ENCODE measurements at places on chromosomes 6 and 20.

DNA sequence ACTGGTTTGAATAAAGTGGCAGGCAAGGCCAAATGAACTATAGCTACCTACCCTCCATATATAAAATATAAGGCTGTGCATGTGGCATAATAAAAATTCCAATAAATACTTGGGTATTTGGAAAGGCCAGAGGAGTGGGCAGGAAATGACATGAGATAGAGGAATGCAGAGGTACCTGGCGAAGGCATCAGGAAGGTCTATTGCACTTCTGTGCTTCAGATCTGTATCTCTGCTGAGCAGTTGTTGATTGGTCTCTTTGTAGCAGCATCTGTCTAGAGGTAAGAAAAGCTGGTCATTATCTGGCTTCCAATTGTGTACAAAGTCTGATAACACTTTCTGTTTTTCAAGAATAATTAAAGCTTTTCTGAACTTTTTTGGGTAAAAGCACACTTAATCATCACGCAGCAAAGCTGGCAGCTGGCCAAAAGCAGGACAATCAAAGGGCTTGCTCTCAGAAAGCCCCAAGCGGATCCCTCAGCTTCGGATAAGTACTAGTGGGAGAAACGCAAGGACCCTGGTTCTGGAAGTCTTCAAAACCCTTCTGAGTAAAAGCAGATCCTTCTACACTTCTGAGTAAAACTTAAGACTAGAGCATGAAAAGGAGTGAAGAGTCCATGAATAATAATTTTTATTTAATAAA, 120.1 kb upstream of the TCF21 start:
- no peak for DNase-seq

GRCh38 chr6:15658181-15658744, 4.6 kb downstream of the DTNBP1 start:
- DNase-seq: no peak

DNA sequence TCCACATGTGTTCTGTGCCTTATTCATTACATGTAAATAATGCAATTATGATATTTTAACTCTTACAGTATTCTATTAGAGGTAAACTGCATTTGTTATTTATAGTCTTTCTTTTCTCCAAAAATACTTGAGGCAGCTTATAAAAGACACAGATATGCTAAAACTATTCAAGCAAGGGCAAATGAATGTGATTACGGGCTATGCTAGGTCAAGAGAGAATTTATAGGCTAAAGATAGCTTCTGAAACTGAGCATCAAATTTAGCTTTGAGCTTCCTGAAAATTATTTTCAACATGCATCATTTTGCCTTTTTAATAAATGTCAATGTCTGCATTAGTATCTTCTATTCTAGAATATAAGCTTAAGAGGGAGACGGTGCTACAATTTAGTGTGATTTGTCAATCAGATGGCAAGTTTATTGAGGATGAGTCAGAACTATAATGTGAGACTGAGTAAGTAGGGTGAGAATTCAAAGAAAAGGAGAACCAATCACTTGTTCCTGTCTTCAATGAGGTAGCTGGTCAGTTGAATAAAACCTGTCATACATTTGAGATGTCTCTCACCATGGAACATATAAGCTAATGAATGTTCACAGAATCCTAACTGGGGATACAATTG, 669.4 kb upstream of the CITED2 start:
- no peak for DNase-seq

DNA sequence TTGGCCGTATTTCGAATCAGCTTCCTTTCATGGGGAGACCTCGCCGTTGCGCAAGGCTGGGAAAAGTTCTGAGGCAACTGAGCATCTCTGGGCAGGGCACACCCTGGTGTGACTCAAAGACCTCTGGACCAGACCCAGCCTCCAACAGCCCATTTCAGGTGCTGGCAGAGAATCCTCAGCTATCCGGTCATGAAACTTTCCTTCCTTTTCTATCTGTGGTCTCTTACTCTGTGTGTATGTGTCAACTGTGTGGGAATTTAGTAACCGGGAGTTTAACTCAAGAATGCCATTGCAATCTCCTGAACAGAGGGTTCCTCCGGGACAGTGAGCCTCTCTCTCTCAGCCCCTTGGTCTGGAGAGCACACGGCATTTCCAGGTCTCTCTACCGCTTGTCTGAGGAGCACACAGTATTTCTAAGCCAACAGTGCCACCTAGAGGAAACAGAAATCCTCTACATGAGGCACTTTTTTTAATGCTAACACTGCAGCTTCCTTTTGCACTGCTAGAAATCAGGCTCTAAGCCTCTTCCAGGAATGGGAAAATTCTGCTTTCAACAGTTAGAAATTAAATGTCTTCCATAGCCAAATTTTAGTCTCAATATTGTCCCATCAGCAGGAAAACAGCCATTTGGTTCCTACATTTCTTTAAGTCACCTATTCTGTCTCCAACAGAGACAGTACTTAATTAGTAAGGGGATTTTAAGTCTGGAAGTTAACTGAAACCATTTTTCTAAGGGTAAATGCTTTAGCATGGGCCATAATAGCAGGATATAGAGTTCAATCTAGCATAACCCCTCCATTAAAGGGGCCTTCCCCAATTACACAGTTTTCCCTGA, 32.7 kb downstream of the PLN start:
- no peak for DNase-seq

DNA sequence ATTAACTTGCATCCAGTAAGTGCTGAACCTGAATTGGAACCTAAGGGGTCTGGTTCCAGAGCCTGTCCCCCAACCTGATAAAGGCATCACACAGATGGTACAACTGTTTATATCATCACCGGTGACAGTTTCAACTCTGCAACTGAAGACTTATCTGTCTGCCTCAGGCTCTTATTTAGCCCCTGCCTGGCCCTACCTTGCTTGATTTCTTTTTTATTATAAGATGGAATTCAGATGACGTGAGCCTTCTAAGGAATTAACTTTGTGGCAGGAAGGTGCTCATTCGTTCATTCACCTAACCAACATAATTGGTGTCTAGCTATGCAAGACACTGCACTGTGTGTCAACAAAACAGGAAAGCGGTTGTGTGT, 175.0 kb downstream of the BCAS1 start:
- no peak for DNase-seq

DNA sequence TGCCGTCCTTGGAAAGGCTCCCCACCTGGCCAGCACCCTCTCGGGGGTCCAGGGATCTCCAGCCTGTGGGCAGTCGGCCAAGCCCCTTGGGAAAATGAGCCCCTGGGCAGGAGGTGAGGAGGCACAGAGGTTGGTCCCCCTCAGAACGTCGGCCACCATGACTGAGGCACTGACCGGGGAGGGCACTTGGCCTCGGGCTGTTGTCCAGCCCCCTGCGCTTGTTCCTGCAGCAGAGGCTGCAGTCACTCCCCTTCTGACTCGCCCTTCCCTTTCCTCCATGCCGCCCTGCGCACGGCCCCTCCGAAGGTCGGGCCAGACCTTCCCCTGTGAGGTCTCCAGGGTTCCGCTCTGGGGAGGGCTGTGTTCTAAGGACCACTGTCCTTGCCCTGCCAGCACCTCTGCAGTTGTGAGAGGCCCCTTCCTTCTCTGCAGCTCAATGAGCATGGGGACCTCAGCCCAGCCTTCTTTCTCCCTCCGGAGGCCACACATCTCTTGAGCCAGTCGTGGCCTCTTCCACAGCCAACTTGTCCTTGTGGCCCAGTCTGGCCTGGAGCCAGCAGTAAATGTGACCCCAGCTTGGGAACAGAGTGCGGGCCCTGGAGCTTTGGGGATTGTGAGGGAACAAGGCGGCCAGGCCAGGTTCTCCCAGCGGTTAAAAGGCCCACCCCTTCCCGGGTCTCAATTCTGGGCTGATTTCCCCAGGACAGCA, 195.5 kb downstream of the DLL1 start:
- no peak for DNase-seq

DNA sequence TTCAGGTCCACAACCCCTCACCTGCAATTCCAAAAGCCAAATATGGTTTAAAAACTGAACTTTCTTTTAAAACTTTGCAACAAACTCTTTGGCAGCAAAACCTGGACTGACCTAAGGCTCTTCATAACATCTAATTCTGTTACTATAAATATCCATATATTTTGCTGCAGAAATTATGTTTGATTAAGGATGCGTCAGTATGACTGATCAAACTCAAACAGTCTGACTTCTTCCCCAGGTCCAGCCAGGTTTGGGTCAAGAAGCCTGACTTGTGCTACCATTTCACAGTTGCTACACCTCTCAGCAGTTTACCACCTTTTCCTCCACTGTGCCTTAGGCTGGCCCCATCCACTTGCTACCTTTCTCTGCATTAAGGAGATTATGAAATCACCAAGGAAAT, 127.0 kb upstream of the DUSP22 start:
- no peak for DNase-seq

GRCh38 chr6:148464319-148465010, 121.8 kb downstream of the SASH1 start:
- peak; percentile 29 for DNase-seq

- no peak for DNase-seq
Observed at GRCh38 chr6:42193491-42193894, 1.3 kb downstream of the GUCA1B start.

- no peak for DNase-seq
Observed at GRCh38 chr20:60648556-60648955, 603.5 kb upstream of the CDH4 start.

DNA sequence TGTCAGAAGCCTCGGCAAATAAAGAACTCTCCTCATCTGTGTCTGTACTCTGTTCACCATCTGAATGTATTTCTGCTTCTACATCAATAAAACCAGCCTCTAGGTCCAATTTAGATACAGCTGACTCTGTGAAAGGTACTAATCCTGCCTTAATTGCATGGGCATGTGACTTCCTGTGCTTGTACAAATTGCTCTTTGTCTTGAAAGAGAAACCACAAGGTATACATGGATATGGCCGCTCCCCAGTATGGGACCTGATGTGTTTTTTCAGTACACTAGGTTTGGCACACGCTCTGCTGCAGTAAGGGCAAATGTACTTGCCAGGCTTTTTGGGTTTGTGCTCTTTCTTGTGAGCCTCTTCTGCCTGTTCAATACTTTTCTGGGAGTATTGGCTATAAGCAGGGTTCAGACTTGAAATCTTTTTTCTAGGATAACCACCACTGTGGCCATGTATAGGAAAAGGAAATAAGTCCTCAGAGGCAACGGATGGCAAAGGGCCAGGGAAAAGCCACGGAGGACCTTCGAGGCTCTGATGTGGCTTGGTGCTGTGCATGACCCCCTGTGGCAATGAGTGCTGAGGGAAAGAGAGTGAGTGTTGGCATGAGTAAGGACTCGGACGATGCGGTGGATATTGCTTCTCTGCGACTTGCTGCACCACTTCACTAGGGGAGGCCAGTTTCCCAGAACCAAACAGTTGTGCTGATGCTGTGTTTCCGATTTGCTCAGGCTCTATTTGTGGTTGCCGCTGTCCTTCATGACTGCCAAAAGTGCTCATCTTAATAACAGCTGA, 170.9 kb downstream of the HIVEP2 start:
- DNase-seq: no peak

GRCh38 chr6:18962361-18962905, 575.3 kb downstream of the RNF144B start:
- DNase-seq: no peak

DNA sequence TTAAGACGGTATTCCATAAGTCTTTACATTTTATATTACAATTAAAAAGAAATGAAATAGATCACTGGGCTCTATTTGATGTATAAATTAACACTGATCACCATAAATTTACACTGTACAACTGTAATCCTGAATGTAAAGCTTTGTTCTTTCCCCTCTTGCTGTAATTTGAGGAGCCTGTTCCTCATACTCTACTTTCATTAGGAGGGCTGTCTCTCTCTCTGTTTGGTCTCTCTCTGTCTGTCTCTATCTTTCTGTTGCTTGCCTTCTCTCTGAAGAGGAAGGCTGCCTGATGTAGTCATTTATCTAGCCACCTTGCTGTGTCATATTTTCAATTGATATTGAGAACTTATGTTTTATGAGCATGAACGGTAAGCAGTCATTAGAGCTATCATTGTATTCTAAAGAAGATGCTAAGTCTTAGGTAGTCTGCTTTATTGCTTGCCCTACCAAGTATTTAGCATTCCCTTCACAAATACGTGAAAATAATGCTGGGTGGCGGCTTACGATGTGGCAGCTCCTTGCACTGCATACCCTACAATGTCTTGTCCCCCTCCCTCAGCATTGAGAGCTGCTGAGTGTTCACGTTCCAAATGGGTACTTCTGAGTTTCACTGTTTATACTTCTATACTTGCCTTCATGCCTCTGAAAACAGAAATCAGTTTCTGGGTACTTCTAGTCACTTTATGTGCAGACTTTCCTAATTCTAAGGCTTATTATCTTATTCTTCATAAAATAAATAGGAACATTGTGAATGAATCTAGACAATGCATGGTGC, 205.5 kb downstream of the NKAIN2 start:
- no peak for DNase-seq

GRCh38 chr6:94238868-94239267, 819.5 kb upstream of the EPHA7 start:
- DNase-seq: no peak

DNA sequence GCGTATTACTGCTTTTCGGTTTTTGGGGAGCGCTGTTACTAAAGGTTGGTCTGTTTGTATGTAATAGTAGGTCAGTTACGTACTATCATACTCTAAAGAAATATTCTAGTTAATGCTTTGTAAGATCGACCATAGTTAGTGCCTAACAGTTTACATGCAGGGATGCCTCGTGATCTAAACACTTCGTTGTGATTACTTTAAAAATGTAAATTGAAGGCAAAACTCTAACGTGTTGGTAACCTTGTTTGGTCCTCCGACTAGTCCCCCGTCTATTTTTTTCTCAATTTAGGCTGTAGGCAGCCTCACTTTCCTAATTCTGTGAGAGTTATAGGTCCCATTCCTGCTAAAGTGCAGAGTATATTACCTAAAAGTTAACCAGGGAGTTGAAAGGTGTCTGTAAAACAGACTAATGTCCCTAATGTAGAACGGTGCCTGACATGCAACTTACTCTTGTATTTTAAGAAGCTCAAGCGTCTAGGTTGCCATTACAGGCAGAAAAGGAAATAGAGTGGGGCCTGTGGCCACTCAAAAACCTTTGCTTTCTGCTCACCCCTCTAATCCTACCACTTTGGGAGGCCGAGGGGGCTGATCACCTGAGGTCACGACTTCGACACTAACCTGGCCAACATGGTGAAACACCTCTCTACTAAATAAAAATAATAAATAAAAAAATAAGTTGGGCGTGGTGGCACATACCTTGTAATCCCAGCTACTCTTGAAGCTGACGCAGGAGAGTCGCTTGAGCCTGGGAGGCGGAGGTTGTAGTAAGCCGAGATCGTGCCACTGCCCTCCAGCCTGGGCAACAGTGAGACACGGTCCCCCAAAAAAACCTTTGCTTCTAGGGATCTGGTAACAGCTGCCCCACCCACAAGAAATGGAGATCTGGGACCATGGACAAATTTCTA, 37.8 kb downstream of the HFE start:
- no peak for DNase-seq

DNA sequence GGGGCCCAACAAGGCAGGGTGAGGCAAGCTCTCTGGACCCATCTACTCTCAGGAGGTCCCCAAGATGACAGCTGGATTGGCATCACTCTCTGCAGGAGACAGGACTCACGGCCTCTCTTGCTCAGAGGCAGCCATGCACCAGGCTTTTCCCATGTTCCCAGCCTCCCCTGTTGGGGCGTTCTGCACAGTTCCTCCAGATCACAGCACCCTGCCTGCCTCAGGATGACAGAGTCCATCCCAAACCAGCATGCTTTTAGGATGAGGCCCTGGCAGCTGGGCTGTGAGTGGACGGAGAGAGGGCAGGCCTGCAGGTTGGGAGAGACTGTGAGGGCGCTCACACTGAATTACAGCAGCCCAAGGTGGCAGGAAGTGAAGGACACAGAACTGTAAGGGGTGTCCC, 143.2 kb upstream of the MLN start:
- DNase-seq: no peak

- DNase-seq: no peak
Observed at GRCh38 chr6:134015719-134016557, 36.5 kb downstream of the SLC2A12 start.

All from stimulated activated CD4-positive, alpha-beta T cell treated with anti-CD3 and anti-CD28 coated beads, Interleukin-1b, Interleukin-23, amount 100 ng/mL, for 1 hour (primary cell).